ENCODE measurements at places on chromosomes 6 and 20.

GRCh38 chr20:25389858-25390537 lies 637 bp downstream of the ABHD12 start:
- H3K4me1 ChIP-seq, result peaks cover 23% of the 10 kb centered on the region
- peak overlapping the region; percentile 82 for H3K4me3 ChIP-seq
- DNase-seq, result peak; percentile 53
- H3K27ac ChIP-seq, result peak overlapping the region; percentile 47

DNA sequence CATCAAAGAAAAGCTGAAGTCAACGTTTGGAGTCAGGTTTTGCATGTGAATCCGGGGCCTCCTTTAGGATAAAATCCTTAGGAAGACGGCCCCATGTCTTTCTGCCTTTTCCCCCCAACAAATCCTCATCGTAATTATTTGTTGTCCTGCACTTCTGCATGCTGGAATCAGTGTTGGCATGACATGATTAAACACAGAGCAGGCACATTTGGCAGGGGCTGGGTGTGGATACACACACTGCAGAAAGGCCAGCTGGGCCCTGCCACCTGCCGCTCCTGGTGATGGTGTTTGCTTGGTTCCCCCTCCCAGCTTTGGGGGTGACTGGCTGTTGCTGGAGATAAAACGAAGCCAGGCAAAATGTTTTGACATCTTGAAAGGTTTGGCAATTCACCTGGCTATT lies 46.3 kb upstream of the FOXA2 start:
- H3K27ac ChIP-seq, result no peak overlapping the region
- DNase-seq, result no peak
- no peak overlapping the region for H3K4me3 ChIP-seq
- H3K27me3 ChIP-seq, result peaks cover 3% of the 10 kb centered on the region
- no peaks in the 10 kb centered on the region for H3K36me3 ChIP-seq

DNA sequence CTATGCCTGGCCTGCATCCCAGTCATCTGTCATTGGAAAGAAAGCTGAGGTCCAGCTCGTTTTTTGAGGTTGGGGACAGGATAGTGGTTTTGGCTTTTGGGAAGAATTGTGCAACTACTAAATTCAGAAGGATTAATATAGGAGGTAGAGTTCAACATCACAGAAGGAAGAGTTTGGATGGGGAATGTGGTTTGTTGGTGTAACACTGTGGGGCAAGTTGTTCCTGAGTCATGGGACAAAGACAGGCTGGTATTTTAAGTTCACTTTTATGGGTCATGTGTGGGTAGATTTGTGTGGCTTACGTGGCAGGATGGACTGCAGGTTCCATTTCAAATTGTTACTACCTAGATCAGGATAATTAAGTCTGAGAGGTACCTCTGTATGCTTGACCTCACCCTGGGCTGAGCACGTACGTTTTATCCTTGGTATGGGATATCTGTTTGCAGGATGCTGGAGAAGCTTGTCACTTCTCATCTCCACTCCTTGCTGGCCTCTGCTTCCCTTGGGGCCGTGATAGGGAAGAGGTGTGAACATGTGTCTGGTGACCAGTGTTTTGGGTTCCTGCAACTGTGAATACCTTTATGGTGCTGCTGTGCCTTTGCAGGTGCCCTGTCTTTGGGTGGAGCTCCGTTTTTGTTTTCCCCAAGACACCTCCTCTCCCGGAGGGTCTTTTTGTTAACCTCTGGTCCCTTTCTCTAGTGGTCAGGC lies 177.6 kb downstream of the JARID2 start:
- H3K4me3 ChIP-seq, result no peak overlapping the region
- no peak for DNase-seq
- peaks cover 78% of the 10 kb centered on the region for H3K4me1 ChIP-seq
- no peaks in the 10 kb centered on the region for H3K27me3 ChIP-seq
- peaks cover 65% of the 10 kb centered on the region for H3K36me3 ChIP-seq
- peak overlapping the region; percentile 56 for H3K27ac ChIP-seq

DNA sequence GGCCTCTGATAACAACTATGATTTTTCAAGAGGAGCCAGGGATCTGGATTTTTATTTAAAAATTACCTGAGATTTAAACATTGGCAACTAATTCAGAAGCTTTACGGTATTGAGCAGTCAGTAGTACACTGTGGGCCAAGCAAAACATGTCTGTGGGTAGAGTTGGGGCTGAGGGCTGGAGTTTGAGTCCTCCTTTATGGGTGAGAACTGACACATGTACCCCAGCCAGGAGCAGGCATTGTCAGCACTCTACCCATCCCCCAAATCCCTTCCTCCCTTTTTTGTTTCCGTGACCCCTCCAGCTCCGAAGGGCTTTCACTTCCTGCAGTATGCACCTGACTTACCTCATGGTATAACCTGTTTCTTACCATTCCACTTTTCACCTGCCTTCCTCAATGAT lies 131.4 kb downstream of the SNX5 start:
- H3K4me3 ChIP-seq, result no peak overlapping the region
- H3K4me1 ChIP-seq, result no peaks in the 10 kb centered on the region
- DNase-seq, result no peak
- no peak overlapping the region for H3K27ac ChIP-seq
- H3K27me3 ChIP-seq, result peaks cover 32% of the 10 kb centered on the region

DNA sequence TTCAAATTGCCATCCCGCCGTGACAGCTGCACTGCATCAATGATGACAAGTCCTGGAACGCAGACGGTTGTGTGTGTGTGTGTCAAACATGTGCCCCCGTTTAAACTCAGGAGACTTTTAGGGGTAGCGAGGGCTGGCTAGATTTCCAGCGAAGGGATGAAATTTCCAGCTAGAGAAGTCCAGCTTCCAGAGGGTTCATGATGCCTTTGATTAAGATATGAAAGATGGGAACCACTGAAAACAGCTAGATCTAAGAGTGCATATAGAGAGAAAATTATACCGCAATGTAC lies 644 bp downstream of the KIZ start:
- peaks cover 18% of the 10 kb centered on the region for H3K4me1 ChIP-seq
- no peaks in the 10 kb centered on the region for H3K36me3 ChIP-seq
- peak overlapping the region; percentile 78 for H3K27ac ChIP-seq
- peak overlapping the region; percentile 83 for H3K4me3 ChIP-seq
- peaks cover 4% of the 10 kb centered on the region for H3K27me3 ChIP-seq

- H3K4me1 ChIP-seq, result no peaks in the 10 kb centered on the region
- no peaks in the 10 kb centered on the region for H3K27me3 ChIP-seq
- DNase-seq, result no peak
- H3K36me3 ChIP-seq, result no peaks in the 10 kb centered on the region
- no peak overlapping the region for H3K4me3 ChIP-seq
Measured at GRCh38 chr6:19873031-19873430, 35.9 kb downstream of the ID4 start.

DNA sequence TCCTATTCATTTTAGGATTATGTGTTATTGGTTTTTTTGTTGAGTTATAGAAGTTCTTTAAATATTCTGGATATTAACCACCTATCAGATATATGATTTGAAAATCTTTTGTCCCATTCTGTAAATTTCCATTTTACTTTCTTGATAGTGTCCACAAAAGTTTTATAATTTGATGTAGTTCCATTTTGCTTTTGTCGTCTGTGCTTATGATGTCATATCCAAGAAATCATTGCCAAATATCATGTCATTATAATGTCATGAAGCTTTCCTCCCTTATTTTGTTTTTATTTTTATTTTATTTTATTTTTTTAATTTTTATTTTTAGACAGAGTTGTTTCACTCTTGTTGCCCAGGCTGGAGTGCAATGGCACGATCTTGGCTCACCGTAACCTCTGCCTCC lies 21.0 kb upstream of the NANP start:
- H3K36me3 ChIP-seq, result peaks cover 19% of the 10 kb centered on the region
- H3K27ac ChIP-seq, result no peak overlapping the region
- DNase-seq, result no peak
- no peak overlapping the region for H3K4me3 ChIP-seq
- H3K4me1 ChIP-seq, result peaks cover 6% of the 10 kb centered on the region

- H3K36me3 ChIP-seq, result no peaks in the 10 kb centered on the region
- H3K4me3 ChIP-seq, result no peak overlapping the region
- DNase-seq, result no peak
- H3K4me1 ChIP-seq, result peaks cover 2% of the 10 kb centered on the region
- peaks cover 86% of the 10 kb centered on the region for H3K27me3 ChIP-seq
Measured at GRCh38 chr20:45305262-45305661, 1.4 kb upstream of the RBPJL start.

- H3K4me1 ChIP-seq, result peaks cover 40% of the 10 kb centered on the region
- peak overlapping the region; percentile 56 for H3K4me3 ChIP-seq
- DNase-seq, result no peak
- peaks cover 16% of the 10 kb centered on the region for H3K27me3 ChIP-seq
- H3K36me3 ChIP-seq, result peaks cover 5% of the 10 kb centered on the region
Measured at GRCh38 chr20:52971498-52972189, 514 bp upstream of the TSHZ2 start.

- H3K4me1 ChIP-seq, result peaks cover 19% of the 10 kb centered on the region
- no peaks in the 10 kb centered on the region for H3K27me3 ChIP-seq
- no peak overlapping the region for H3K4me3 ChIP-seq
- H3K36me3 ChIP-seq, result peaks cover 3% of the 10 kb centered on the region
Measured at GRCh38 chr6:5677219-5678000, 329.3 kb downstream of the NRN1 start.

DNA sequence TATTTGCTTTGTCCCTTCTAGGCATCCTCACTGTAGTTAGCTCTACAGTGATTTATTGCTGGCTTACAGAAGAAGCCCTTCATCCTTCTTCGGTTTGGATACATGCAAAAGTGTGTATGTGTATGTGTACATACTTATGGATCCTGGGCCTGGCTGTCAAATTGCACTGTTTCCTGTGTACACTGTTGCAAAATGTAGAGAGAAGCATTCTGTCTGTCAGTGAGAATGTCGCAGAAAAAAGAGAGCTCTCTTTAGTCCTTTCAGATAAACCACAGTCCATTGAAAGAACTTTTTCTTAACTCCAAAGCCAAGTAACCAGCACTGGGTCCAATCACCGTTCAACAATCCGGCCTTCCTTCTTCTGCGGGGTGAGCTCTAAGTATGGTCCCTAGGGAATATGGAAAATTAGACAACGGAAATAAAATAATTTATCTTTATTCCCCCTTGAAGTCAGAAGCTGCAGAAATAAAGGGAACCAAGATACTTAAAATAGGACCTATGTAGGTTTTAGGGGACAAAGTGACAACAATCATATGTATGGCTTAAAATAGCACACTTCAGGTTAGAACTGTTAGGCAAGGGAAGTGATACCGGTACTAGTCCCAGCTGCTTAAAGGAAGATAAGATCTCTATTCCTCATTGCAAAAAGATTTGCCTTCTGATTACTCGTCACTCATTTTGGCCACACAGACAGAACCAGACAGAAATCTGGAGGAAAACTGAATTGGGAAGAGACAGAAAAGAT lies 107.0 kb downstream of the CD83 start:
- H3K27ac ChIP-seq, result no peak overlapping the region
- peaks cover 2% of the 10 kb centered on the region for H3K4me1 ChIP-seq
- peaks cover 9% of the 10 kb centered on the region for H3K27me3 ChIP-seq
- H3K36me3 ChIP-seq, result no peaks in the 10 kb centered on the region
- DNase-seq, result no peak

DNA sequence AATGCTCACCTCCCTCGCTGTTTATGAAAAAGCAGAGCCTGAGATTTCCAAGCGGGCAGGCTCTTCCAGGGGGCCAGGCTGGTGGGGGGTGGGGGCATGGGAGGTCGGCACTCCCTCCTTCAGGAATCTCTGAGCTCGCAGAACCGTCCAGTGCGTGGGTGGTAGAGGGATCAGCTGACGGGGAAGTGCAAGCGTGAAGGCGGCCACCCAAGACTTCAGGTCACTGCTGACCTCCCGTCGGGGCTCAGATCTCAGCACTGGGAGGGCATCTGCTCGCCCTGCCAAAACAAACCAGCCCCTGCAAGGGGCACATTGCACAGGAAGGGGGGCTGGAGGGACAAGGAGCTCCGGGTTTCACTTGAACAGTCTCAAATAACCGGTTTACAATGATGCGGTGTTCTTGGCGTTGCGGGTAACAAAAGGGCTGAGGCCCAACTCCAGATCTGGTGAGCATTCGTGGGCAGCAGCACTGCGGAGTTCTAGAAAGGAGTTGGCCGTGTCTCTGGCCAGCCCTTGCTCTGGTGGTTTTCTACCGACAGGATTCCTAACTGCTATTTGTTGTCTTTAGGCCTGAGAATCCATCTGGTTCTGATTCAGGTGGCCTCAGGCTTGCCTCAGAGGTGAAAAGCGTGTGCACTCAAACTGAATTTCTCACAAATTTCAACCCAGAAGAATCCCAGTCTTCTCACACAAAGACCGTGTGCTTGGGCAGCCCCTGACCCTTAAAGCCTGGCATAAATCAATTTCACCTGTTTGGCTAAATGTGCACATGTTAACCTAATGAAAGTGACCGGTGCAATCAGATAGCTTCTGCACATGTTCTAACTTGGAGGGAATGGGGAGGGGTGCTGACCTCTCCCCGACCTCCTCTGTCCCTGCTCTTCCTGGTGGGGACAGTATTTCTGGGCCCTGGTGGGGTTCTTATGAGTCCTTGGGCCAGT lies 191.6 kb downstream of the MYLK4 start:
- peaks cover 68% of the 10 kb centered on the region for H3K27me3 ChIP-seq
- no peak overlapping the region for H3K27ac ChIP-seq
- no peaks in the 10 kb centered on the region for H3K36me3 ChIP-seq
- H3K4me3 ChIP-seq, result no peak overlapping the region

GRCh38 chr6:37783856-37784584 lies 35.5 kb upstream of the ZFAND3 start:
- H3K4me1 ChIP-seq, result peaks cover 20% of the 10 kb centered on the region
- no peak for DNase-seq
- peaks cover 59% of the 10 kb centered on the region for H3K27me3 ChIP-seq
- H3K4me3 ChIP-seq, result peak overlapping the region; percentile 34
- no peaks in the 10 kb centered on the region for H3K36me3 ChIP-seq

GRCh38 chr6:118468682-118469465 lies 79.2 kb upstream of the PLN start:
- H3K4me3 ChIP-seq, result no peak overlapping the region
- no peak for DNase-seq
- peak overlapping the region; percentile 35 for H3K27ac ChIP-seq
- H3K4me1 ChIP-seq, result no peaks in the 10 kb centered on the region
- H3K36me3 ChIP-seq, result peaks cover 46% of the 10 kb centered on the region

DNA sequence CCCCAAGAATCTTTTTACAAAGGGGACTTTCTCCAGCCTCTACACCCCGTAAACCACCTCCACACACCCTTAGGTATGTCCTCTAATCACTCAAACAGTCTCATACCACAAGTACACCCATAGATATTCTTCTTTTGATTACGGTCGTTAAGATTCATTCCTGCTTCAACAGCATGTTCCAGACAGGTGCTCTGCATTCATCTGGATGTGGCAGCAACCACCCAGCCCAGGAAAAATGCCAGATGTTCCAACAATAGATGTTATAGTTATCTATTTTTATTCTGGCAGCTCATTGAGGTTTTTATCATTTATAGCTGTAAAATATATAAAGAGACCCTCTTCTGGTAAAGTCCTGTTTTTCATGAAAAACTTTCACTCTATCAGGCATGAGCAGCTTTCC lies 60.7 kb downstream of the SIM1 start:
- H3K4me3 ChIP-seq, result no peak overlapping the region
- DNase-seq, result no peak
- no peaks in the 10 kb centered on the region for H3K36me3 ChIP-seq
- H3K27ac ChIP-seq, result no peak overlapping the region
- no peaks in the 10 kb centered on the region for H3K4me1 ChIP-seq

DNA sequence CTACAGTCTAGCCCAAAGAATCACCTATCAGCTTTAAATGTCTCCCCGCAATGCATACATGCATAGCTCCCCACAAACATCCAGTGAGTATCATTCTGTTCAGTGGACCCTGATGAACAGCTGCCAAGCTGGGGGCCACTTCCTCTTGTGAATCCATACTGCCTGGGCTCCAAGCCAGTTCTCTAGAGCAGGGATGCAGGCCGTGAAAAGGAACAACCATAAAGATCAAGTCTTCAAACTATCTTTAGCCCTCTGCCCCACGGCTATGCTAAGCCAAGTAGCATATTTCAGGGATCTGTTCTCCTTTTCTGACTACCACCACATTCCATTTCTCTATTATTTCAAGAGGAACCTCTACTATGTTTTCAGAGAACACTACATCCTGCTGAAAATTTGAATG lies 191.7 kb upstream of the BTBD3 start:
- H3K27me3 ChIP-seq, result no peaks in the 10 kb centered on the region
- H3K36me3 ChIP-seq, result no peaks in the 10 kb centered on the region
- H3K4me1 ChIP-seq, result no peaks in the 10 kb centered on the region
- DNase-seq, result no peak
- H3K27ac ChIP-seq, result no peak overlapping the region

All from activated naive CD4-positive, alpha-beta T cell treated with anti-CD3 and anti-CD28 coated beads, Interleukin-2, amount 10 ng/mL, durations not matched to agents 7 days and 5 days (primary cell).